ENCODE measurements at places on chromosomes 6 and 20. TPM values are rescaled to one million over a fixed set of nuclear protein-coding genes. Genes with fewer than 3 reads are reported as not detected.
A peak's percentile ranks its signal among the peaks of the same experiment; 100 is the strongest.

DNA sequence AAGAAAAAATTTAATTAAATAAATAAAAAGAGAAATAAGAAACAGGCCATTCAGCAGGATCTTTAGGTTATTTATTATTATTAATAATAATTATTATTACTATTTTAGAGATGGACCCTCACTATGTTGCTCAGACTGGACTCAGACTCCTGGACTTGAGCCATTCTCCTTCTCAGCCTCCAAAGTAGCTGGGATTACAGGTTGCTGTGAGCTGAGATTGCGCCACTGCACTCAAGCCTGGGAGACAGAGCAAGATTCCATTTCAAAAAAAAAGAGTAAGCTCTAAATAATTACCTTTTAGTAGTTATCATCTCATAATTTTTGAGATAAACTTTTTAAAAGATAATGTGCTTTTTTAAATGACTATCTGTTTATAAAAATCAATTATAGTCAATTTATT, 1102.8 kb upstream of the GJE1 start:
- no peak for DNase-seq

GRCh38 chr6:145087034-145087433, 648.3 kb downstream of the EPM2A start:
- DNase-seq = no peak

DNA sequence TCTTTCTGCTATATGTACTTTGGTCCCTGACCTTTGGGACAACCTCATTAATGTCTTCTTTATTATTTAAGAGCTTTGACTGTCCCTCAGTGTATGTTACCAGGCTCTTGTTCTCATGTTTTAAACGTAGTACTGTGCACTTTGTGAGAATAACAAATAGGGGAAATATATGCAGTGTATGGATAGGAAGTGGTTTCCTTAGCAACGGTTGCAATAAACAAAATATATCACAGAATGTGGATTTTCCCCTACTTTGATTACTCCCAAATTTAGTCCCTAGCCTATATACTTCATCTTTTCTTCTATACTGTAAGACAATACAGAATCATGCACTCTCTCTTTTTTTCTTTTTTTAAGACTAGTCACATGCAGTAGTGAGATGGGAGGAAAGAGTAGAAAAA, 123.8 kb upstream of the AKIRIN2 start:
- DNase-seq = no peak

- no peak for DNase-seq
Measured at GRCh38 chr6:82084324-82084920, 163.1 kb downstream of the IBTK start.

GRCh38 chr20:59831024-59831915, 102.2 kb downstream of the SYCP2 start:
- peak; percentile 64 for DNase-seq

GRCh38 chr6:1044040-1044836, 267.7 kb upstream of the FOXQ1 start:
- DNase-seq = no peak

DNA sequence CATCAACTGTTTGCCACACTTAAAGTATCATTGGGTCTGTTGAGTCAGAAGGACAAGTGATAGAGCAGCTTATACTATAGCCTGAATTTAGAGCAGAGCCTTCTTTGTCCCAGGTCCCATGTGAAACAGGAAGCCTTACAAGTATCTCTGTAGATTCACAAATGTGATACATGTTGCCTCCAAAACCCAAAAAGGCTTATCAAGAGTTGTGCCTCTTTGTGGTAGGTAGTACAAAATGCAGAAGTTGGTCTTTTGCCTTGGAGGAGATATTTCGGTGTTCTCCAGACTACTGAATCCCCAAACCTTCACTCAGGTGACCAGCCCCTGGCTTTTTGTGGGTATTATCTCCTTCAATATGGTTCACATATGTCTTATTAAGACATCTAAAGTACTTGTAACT, 172.8 kb upstream of the PROKR2 start:
- DNase-seq = no peak

GRCh38 chr6:168145747-168146596, 67.0 kb upstream of the FRMD1 start:
- no peak for DNase-seq

DNA sequence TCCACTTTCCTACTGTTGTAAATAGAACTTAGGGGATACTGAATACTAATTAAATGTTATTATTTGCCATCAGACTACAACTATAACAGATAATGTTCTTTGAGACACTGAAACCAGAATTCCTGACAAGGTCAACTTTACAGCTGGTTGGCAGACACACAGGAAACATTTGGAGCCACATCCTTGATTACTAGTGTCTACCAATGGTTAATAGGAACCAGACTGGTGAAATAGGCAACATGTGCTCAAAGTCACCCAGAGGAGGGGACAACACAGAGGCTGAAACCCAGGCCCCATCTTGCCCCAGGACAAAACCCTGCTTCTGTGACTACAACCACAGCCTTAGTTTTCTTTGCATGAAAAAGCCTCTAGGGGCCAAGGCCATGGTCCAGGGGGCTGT, 47.8 kb upstream of the NT5E start:
- no peak for DNase-seq

DNA sequence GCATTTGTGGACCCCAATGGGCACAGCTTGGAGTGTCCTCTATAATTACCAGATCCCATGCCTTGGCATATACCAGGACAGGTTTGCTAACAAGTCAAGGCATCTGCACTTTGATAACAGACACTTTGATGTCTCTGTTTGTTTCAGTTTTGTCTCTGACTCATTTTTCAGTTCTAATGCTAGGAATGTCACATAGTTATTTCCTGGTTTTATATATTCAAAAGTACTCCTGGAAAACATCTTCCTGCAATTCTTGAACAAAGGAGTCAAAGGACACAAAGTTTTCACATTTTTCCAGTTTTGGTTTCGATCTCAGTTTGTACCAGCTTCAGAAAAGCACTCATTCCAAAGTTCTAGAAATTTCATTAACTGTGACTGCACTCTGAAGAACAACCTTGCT, 188.1 kb downstream of the FOXC1 start:
- DNase-seq = no peak

DNA sequence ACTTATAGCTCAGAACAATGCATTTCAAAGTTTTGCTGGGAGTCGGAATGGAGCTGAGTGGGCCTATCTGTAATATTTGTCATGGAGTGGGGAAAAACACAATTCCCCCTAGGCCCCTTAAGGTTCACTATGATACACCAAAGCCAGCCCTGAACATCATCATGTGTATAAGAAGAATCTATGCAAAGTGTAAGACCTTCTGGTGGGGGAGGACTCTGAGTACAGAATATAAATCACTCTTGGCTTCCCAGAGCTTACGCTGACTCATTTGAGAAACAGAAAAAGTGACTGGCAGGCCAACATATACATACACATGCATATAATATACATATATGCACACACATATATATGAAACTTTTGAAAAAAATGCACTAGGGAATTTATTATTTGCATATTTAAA, 54.1 kb upstream of the UBR2 start:
- no peak for DNase-seq

GRCh38 chr6:40371621-40372020, 215.5 kb downstream of the LRFN2 start:
- DNase-seq = no peak

DNA sequence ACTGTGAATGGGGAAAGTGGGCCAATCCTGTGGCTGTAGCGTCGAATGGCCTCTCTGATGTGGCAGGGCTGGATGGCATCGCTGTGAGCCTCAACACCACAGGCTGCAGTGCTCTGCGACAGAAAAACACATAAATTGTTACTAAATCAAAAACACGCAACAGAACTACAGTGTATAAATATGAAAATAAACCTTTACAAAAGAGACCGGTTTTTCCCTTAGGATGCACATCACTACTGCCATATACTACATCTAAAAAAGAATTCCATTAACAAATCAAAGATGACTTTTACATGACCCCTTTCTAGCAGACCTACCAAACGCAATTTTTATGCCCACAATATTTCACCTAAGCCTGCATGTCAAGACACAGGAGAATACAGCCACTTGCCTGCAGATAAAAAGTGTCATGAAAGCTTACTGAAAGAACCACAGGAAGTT, 395.5 kb upstream of the RUNX2 start:
- no peak for DNase-seq

GRCh38 chr20:60485012-60485760, 527.0 kb downstream of the CDH26 start:
- DNase-seq = no peak

TINAG gene
- total RNA-seq = not detected

FGD2 gene
- under 0.01 TPM for total RNA-seq

PKIG gene
- total RNA-seq = 94.6 TPM

SLA2 gene
- under 0.01 TPM for total RNA-seq

SOBP gene
- 12.1 TPM for total RNA-seq

SLC17A3 gene
- total RNA-seq = not detected

Measured in osteoblast (primary cell).